NCI-H1048 (cell line): ENCODE measurements at places on chromosomes 16 and 17.

GRCh38 chr17:57357392-57357784 lies 101.1 kb downstream of the MSI2 start:
- no peak for DNase-seq

GRCh38 chr17:28524476-28525424 lies 18.6 kb downstream of the FOXN1 start:
- DNase-seq = no peak

GRCh38 chr16:20829536-20829935 lies 23.2 kb downstream of the REXO5 start:
- no peak for DNase-seq

DNA sequence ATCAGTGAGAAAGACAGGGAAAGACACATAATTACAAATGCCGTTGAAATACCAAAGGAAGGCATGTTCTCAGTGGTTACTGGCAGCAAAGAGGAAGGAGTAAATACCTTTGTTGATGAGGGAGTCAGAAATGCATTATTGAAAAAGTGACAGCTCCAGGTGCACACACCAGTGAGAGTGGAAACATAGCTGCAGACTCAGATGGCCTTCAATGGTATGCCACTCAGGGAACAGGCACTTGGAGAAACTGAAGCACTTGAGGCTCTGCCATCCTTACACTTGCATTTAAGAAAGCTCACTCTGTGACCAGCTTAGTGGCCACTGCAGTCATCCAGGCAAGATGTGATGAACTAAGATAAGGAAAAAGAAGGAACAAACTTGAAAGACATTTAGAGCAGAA lies 29.9 kb downstream of the NOG start:
- DNase-seq = no peak

DNA sequence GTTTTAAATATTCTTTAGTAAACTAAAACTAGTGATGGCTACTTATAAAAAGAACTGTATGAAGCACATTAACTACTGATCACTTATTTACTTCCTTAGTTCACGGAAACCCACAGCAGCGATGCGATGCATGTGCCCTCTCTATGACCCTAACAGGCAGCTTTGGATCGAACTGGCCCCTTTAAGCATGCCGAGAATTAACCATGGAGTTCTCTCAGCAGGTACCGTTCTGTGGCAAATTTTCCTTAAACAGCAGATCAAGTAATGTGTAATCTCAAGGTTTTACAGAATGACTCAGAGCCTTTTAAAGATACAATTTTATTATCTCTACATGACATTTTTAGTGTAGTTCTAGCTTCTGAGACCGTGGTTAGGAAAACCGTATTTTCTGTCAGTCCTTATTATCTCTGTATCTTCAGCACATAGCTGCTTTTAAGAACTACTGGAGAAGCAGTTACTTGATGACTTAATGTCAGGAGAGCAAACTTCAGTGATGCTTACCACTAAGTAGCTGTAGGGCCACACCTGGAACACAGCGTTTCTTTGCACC lies 43.0 kb downstream of the GAN start:
- DNase-seq = no peak

DNA sequence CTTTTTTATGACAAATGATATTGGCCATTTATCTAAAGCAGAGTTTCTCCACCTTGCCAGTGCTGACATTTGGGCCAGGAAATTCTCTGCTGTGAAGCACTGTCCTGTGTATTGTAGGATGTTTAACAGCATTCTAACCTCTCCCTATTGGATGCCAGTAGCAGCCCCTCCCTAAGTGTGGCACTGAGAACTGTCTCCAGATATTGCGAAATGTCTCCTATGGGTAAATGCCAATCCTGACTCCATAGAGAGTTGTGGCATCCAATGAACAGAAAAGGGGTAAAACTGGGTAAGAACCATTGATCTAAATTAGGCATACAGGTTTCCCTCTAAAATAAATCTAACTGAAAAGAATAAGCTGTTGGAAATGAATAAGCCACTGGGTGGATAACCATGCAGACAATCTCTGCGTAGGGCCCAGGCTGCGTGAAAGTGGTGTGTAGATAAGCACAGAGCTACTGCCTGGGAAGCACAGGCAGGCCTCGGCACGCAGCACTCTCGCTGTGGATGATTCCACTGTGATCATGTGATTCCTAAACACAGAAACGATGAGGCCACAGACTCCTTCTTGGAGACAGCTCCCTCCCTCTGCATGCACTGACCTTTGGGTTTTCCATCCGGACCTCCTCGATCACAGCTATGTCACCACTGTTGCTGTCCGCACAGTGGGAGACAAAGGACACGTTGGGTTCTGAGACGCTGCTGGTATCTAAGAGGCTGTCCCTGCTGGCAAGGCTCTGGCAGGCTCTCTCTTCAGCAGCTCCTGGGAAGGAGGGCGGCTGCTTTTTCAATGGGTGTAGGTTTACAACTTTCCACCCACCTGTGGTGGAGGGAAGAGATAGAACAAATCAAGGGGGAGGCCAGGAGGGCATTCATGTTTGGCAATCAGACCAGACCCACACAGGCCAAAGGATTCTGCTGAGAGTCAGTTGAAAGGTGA lies 44.1 kb downstream of the GTF3C1 start:
- no peak for DNase-seq

GRCh38 chr17:75895370-75896155 lies 1.2 kb downstream of the TRIM65 start:
- no peak for DNase-seq

GRCh38 chr16:87608400-87608985 lies 6.2 kb downstream of the JPH3 start:
- DNase-seq = no peak

- DNase-seq = no peak
Observed at GRCh38 chr17:60652454-60653247, 25.0 kb upstream of the BCAS3 start.

DNA sequence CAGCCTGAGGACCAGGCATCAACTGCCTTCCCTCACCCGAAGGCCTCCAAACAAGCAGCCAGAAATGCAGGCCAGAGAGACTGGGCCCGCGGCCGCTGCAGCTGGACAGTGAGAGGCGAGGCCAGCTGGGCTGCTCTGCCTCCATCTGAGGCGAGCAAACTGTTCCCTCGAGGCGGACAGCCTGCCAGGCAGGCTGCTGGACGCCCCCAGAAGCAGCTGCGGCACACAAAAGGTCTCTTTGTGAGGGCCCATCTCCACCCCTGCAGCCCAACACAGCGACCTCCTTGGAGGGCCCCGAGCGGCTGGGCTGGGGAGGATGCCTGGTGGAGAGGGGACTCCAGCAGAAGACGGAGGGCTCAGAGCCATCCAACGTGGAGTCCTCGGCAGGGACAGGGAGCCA lies 4.7 kb downstream of the CORO7 start:
- DNase-seq = no peak

DNA sequence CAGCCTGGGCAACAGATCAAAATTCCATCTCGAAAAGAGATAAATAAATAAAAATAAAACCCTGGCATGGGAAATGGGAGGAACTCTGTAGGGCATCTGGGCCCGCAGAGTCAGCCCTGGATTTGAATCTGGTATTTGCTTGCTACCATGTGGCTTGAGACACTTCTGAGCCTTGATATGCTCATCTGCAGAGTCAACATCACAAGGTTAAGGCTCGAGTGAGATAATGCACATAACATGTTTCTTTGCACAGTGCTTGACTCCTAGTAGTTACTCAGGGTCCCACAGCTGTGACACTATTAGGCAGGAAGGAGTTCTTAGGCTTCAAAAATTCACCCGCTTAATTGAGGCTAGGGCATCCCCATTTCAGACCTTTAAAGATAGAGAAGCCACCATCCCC lies 21.3 kb downstream of the CDK5RAP3 start:
- DNase-seq = no peak

DNA sequence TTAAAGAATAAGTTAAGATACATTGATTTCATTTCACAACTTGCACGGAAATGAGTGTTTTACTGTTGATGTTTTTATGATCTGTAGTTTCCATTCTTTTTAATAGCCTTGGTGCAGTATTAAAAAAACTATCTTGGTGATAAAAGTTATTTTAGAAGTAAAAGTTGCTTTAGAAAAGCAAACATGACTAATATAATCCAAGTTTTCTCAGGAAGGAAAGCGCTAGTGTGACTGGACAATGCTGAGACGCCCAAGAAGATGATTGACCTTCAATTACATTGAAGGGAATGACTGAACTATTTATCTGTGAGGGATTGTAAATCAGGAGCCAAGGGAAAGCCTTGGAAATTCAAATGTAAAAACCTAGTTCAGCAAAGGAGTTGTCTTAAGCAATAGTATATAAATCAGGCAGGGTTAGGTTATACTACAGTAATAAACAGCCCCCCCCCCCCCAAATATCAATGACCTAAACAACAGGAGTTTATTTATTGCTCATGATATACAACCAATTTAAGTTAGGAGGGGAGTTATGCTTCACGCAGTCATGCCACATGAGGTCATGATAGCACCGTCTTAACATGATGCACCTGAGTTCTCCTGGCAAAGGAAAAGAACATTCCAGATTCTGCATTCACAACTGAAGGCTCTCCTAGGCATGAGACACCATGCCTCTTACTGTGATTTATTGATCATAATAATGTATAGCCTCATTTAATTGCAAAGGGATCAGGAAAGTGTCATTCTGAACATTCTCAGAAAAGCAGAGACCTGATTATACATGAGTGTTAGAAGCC lies 443.8 kb downstream of the CDH13 start:
- no peak for DNase-seq

DNA sequence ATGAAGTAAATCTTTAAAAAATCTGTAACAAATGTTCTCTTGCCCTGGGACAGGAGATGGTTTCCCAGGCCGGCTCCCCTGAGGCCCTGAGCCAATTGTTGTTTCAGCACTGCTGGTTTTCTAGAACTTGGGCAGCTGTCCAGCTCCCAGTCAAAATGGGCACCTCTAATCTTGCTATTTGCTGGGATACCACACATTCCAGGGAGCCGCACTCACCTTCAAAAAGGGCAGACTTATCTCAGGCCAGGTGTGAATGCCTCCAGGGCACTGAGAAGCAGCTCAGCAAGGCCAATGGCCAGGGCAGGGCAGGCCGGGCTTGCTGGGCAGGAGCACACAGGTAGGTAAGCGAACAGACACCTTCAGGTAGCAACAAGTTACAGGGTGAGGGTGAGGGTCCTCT lies 24.4 kb downstream of the TRIM16 start:
- no peak for DNase-seq

DNA sequence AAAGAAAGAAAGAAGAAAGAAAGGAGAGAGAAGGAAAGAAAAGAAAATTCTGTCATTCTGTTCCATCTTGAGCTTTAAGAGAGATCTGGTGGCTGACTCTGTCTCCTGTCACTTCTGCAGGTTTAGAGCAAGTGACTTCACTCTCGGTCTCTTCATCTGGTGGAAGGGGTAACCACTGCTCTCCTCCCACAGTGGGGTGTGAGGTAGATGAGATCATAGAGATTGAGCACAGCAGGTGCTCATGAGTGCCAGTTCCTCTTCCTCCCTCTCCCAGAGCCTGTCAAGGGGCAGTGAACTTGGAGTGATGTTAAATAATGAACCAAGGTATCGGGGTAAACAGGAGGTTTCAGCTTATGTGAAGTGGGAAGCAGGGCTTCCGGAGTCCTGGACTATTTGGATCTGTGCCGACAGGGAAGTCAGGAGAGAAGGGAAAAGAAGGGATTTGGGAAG lies 47.7 kb downstream of the BEAN1 start:
- DNase-seq = no peak

- DNase-seq = no peak
Observed at GRCh38 chr17:42271779-42272035, 4.5 kb downstream of the STAT5B start.

DNA sequence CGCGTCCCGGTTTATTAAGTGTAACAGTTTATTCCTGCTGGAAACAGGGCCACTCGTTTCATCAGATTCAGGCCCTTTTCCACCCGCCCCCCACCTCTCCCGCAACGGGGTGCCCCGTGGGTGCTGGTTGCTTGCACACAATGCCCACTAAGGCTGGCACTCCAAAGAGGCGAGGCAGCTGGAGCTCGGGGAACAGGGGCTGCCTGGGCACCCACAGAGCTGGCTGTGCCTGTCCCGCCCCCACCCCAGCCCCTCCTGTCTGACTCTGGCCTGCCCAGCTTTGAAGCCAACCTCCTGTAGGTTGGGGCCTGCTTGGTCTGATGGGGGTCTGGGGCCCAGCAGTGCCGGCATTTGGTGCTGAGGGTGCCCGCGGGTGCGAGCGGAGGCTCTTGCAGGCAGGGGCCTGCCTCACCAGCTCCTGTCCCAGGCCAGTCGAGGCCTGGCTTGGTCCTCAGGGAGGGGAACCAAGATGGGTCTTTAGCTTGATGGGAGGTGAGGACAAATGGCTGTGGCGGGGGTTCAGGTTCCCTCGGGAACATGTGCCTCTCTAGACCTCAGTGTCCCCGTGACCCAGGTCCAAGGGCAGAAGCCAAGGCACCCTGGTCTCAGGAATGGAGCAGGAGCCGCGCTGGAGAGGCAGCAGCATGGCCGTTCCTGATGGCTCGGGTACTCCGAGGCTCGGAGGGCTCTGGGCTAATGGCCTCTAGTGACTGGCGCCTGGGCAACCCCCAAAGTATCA lies 20.1 kb downstream of the MYBBP1A start:
- DNase-seq = no peak

- no peak for DNase-seq
Observed at GRCh38 chr16:22692034-22692433, 121.9 kb upstream of the HS3ST2 start.

DNA sequence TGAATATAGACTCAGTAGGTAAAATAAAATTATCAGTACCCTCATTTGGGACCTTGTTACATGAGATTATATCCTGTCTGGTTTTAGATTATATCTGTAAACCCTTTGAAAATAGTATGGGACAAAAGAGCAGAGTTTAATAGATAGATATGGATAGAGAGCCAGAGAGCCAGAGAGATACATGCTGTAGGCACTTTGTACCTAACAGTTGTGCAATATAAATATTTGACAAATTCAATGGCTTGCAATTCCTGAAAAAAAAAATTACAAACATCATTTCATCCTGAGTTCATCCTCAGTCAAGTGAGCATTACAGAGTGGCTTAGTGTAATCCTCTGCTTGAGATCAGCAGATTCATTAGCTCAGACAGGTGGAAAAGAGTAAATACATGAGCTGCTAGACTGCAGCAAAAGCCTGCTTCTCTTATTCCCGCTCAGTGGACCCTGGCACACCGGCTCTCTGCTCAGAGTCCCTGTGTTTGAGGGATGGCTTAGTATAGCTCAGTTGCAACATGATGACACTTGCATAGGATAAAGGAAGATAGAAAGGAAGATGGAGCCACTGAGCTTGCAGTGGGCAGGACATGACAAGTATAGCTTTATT lies 931.6 kb upstream of the GOT2 start:
- no peak for DNase-seq

- DNase-seq = no peak
Observed at GRCh38 chr17:42642336-42642735, 16.7 kb upstream of the TUBG2 start.

- DNase-seq = no peak
Observed at GRCh38 chr17:3710951-3711383, 12.7 kb upstream of the HASPIN start.
